DMS 273 treated with DMSO at 0.1 percent for 48 hours (cell line): ENCODE measurements at places on chromosomes 7 and 10.

DNA sequence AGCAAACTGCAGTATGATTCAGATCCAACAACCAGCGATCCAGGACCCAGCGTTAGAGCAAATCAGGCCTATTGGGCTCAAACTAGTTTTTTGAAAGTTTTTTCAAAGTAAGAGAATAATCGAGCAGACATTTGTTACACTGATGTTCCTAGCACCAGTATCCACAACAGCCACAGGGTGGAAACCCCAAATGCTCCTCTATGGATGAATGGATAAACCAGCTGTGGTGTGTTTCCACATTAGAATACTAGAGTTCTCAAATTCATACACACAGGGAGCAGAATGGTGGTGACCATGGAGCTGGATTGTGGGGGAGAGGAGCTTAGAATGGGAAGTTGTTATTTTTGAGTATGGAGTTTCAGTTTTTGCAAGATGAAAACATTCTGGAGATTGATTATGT, 60.7 kb downstream of the PDIA4 start:
- DNase-seq, result no peak

DNA sequence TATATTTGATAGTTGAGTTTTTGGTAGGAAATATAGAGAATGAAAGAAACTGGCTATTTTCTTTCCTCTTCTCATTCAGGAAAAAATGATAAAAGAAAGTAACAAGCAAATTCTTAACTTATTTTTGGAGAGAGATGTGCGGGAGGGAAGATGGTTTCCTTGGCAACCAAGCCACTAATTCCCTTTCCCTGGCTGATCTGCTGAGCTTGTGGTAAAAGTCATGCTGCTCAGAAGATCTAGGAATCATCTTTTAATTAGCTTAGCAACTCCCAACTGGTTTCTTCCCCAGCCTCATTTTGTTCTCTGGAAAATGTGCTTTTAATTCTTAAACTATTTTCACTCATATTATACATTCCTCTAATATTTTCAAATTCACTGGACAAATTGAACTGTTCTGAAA, 11.8 kb downstream of the UROS start:
- no peak for DNase-seq

- DNase-seq, result no peak
These were observed 24.6 kb upstream of the MCU start for GRCh38 chr10:72667207-72667864.

DNA sequence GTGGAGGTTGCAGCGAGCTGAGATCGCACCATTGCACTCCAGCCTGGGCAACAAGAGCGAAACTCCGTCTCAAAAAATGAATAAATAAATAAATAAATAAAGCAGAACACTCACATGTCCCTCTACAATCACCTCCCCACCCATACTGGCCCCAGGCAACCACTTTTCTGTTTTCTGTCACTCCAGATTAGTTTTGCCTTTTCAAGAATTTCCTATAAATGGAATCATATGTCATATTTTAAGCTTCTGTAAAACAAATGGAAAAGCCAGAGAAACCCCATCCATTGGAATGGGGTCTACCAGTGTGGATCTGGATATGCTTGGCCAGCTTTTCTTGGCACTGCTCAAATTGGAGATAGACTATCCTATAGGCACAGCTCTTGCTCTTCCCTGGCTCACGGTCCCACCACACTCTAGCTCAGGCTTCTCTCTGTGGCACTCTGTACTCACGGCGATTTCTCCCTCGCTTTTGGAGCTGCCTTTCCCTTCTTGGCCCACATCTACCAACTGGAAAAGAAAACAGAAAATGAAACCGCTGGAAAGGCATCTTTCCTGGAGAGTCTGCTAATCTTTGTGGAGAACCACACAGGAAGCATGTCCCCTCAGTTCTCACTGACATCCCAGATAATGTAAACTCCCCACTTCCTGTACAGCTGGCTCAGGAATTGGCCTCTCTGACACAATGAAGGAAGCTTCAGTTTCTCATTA, 210.1 kb downstream of the JCAD start:
- DNase-seq, result no peak

- DNase-seq, result no peak
These were observed 851 bp upstream of the GOT1 start for GRCh38 chr10:99431190-99431760.

DNA sequence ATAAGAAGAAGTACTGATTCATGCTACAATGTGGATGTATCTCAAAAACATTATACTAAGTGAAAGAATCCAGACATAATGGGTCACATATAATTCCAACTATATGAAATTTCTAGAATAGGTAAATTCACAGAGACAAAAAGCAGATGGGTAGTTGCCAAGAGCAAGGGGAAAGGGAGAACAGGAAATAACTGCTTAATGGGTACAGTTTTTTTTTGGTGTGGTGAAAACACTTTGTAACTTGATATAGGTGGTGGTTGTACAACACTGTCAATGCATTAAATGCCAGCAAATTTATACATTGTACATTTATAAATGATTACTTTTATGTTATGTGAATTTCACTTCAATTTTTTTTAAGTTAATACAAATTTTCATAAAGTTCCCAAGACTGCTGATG, 19.4 kb upstream of the LRRN3 start:
- no peak for DNase-seq

GRCh38 chr10:121774813-121775212, 153.0 kb downstream of the ATE1 start:
- DNase-seq, result no peak
